ENCODE measurements at places on chromosomes 1 and 21.

DNA sequence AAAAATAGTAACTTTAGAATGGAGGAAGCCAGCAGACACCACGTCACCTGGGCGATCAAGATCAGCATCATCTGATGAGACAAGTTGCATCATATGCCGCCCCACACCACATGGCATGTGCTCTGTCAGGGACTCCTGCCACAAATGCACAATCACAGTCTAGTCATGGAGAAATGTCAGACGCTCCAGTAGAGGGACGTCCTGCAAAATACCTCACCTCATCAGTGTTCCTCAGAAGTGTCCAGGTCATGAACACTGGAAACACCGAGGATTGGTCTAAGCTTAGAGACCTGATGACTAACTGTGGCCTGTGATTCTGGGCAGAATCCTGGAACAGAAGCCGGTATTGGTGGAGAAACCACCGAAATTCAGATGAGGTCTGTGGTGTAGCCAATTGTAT lies 14.3 kb downstream of the ADARB1 start:
- DNase-seq, result no peak

DNA sequence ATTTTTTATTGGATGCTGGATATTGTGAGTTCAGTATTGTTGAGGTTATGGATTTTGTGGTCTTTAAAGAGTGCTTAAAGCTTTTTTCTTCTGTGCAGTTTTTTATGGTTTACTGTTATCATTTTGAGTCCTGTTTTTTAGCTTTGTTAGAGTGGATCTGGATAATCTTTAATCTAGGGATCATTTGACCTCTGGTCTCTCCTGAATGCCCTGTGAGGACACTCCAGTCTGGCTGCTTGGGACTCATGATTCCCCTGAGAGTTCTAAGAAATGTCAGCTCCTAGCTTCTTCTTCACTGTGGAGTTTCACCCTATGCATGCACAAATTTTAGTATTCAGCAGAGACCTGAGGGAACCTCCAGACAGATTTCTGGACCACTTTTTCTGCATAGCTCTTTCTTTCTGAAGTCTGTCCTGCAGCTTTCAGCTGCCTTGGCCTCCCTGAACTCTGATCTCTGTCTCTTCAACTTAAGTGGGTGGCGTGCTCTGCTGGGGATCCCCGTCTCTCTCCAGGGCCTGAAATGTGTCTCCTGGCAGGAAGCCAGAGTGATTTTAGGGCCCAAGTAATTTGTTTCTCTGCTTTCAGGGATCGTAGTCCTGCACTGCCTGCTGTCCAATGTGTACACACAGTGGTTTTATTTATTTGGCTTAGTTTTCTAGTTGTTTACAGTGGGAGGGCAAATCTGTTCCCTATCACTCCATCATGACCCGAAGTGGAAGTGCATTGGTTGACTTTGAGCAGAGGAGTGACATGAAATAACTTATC lies 14.7 kb downstream of the PEX14 start:
- no peak for DNase-seq

GRCh38 chr1:112325504-112325903 lies 70.5 kb upstream of the CTTNBP2NL start:
- no peak for DNase-seq

GRCh38 chr1:181531441-181531840 lies 48.1 kb downstream of the CACNA1E start:
- no peak for DNase-seq

DNA sequence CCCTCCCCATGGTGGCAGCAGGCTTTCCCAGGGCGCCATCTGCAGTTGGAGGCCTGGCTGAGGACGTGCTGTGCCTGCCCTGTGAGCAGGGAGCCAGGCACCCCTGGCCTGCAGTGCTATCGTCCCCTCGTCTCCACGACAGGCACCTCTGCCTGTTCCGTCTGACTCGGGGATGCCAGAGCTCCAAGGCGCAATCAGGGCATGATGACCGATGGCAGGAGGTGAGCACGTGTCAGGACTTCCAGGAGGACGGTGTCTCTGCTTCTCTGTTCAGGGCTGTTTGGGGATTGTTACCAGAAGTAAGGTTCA lies 125.2 kb downstream of the PCBP3 start:
- DNase-seq, result no peak

DNA sequence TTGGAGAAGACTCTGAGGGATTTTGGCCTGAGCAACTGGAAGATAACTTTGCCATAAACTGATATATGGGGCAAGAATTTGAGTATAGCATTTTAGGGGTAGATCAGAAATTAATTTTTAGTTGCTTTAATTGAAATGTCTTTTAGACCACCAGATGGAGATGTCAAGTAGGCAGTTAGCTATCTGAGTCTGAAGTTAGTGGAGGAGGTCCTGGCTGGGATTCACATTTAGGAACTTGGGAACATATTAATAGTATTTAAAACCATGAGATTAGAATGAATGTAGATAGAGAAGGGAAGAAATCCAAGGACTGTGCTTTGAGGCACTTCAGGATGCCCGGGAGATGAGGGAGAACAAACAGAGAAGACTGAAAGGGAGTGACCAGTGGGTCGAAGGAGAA lies 32.6 kb downstream of the SLC44A3 start:
- no peak for DNase-seq

- no peak for DNase-seq
Measured at GRCh38 chr1:28801461-28801860, 10.5 kb upstream of the OPRD1 start.

- DNase-seq, result no peak
Measured at GRCh38 chr1:75129660-75129982, 4.6 kb upstream of the LHX8 start.

GRCh38 chr1:94275083-94275482 lies 37.7 kb upstream of the ARHGAP29 start:
- DNase-seq, result no peak

DNA sequence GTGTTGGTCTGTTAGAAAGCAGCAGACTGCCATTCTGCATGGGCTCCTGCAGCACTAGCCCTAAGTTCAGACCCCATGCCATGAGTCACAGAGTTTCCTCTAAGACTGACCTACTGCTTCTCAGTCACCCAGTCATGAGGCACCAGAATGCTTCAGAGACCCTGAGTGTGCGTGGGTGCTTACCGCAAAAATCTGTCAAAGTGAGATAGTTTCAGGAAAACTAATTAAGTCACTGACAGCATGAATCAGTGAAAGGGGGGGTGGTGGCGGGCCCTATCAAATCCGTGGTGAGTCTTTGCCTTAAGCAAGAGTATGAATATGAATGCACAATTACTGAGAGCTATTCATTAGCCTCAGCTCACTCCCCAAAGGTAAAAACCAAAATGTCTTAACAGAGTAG lies 98.1 kb downstream of the KCTD3 start:
- no peak for DNase-seq

GRCh38 chr1:229217716-229218115 lies 53.2 kb upstream of the RAB4A start:
- DNase-seq, result no peak

GRCh38 chr1:57615956-57616355 lies 192.1 kb upstream of the DAB1 start:
- no peak for DNase-seq

GRCh38 chr1:89904219-89904980 lies 83.6 kb downstream of the LRRC8D start:
- DNase-seq, result no peak

DNA sequence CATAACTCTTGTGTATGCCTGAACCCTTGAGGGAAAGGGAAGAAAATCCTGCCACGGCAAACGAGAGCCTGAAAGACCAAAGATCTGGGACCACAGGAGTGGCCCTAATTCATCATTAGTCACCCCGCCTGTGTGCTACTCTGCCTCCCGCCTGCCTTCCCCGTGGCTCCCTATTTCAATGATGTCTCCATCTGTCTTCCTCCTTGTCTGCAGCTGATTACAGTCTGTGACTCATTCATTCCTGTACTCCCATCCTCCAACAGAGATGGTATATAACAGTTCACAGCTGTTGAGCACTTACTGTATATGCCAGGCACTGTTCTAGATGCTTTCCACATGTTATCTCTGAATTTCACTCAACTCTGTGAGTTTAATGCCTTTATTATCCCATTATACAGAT lies 96.6 kb downstream of the SEC16B start:
- DNase-seq, result no peak

DNA sequence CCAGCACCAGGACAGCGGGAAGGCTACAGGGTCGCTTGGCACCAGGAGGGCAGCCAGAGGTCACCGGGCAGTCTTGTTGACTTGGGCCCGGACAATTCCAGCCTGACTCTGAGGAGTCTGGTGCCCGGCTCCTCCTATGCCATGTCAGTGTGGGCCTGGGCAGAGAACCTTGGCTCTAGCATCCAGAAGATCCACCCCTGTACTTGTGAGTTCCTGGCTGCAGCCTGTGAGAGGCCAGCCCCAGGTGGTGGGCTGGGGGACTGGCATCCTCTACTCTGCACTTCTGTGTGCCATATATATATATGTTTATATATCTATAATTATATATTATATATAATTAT lies 11.6 kb upstream of the PTPN7 start:
- no peak for DNase-seq

DNA sequence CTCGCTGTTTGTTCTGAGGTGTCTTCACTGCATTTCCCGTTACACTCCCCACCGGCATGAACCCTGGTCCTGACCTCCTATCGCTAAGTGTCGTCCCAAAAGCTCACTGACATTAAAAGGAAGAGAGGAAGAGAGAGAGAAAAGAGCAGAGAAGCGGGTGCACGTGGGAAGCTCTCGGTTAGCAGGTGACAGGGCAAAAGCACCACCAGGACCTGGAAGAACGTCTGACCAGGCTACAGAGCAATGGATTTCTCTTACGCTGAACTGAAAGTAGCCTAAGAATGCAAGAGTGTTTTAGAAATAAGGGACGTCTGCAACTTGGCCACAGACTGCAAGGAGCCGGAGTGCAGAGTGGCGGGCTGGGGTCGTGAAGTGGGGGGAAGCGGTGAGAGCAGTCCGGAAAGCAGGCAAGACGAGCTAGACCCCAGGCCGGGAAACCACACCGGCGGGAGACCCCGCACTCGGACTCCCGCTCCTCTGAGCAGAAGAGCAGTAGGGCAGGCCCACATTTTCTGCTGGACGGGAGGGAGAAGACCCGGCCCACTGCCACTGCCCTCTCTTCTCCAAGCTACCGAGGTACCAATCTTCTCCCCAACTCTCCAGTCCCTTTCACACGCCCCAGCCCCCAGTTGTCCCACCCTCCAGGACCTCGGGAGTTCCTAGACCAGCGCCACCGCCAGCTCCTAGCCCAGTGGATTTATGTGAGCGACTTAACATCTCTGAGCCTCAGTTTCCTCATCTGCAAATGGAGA lies 8.3 kb upstream of the MPZL1 start:
- no peak for DNase-seq

- DNase-seq, result no peak
Measured at GRCh38 chr1:235573880-235574279, 69.6 kb upstream of the B3GALNT2 start.

- DNase-seq, result no peak
Measured at GRCh38 chr1:36516372-36517010, 33.8 kb upstream of the CSF3R start.

- DNase-seq, result no peak
Measured at GRCh38 chr1:37997256-37998088, 7.7 kb upstream of the SF3A3 start.

- peak; percentile 36 for DNase-seq
Measured at GRCh38 chr1:198699167-198700015, 60.6 kb downstream of the PTPRC start.

DNA sequence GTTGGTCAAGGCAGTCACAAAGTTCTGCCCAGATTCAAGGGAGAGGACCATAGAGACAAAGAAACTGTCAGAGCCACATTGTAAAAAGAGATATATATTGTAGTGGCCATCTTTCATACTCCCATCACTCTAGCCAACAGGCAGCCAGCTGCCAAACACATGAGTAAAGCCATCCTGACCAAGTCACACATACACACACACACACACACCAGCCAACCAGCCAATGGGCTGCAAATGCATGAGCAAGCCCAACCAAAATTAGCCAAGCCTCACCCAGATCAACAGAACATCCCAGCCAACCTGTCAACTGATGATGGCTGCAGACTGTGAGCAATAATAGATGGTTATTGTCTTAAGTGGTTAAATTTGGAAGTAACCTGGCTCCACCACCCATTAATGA lies 120.7 kb downstream of the SEC16B start:
- DNase-seq, result no peak

- no peak for DNase-seq
Measured at GRCh38 chr1:63595435-63595834, 2.2 kb downstream of the PGM1 start.

GRCh38 chr1:196063952-196064351 lies 544.3 kb downstream of the KCNT2 start:
- no peak for DNase-seq

DNA sequence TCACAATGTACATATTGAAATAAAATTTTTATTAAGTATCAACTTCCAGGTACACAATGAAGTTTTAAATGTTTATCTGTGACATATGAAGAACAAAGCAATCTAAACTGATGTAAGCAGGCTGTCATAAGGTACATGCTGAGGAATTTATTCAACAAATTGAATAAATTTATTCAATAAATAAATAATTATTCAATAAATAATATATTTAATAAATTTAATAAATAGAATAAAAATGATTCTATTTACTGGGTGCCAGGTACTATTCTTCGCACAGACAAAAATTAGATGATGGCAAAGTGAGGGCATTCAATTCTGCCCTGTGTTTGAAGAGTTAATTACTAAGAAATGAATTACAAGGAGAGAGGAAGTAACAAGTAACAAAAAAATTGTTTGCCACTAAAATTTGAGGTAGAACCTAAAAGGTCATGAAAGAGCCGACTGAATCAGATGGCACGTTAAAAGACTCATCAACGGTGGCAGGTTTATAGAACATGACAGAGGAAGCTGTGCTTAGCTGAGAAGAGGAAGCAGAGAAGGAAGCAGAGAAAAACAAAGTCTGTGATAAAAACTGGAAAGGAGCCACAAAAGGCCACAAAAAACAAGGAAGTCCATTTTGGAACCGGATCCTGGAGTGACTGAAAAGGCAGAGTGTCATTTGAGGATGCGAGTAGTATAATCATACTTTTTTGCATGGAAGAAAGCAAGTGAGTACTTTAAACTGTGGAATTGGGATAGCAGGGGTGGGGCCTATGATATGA lies 2.2 kb upstream of the USP24 start:
- no peak for DNase-seq

DNA sequence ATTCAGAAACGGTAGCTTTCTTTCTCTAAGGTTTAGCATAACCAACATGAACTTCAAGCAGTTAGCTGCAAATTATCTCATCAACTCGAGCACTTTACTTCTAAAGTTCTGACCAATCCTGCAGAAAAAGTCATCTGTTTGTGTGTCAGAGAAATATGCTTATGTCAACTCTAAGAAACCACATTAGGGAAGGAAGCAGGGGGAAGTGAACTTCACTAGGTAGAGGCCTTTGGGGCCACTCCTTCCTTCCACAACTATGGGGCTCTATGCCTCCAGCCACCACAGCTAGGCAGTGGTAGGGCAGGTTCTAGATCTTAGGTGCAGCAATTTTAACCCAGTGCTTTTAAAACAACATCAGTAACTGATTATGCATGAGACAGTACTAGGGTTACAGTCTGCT lies 375.9 kb downstream of the DSCAM start:
- DNase-seq, result no peak

GRCh38 chr1:32715901-32716311 lies 13.3 kb upstream of the SYNC start:
- no peak for DNase-seq

DNA sequence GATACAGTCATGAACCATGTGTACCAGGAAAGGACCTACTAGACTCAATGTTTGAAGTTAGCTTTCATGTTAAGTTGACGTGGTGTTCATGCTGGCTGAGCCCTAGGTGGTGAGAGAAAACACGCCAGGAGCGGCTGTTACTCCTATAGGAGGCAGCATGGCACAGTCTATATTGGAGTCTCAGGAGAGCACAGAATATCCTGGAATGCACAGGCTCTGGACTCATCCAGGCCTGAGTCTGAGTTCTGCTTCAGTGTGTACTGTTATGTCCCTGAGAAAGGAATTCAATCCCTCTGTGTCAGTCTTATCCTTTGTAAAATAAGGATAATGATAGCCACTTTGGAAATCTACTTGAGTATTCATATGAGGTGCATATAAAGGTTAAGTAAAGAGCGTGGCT lies 41.2 kb downstream of the DPT start:
- no peak for DNase-seq
